Putamen (tissue), 1 donor: ENCODE measurements at places on chromosomes 3 and 15.

DNA sequence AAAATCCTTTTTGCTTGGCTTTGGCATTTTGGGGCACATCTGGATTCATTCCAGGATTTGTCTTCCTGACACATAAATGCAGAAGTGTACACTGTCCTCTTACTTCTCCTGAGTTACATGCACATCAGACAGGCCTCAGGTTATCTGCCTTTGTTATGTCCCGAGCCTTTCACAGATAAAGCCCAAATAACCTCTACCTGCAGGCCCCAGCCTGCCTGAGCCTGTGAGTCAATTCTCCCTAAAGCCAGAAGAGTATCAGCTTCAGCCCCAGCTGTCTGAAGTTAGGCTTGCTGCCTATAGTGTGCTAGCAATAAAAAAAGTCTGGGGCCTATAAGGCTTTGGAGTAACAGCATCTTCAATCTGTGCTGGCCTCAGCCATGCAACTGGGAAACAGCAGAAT lies 17.7 kb upstream of the GSK3B start:
- no peak for DNase-seq

DNA sequence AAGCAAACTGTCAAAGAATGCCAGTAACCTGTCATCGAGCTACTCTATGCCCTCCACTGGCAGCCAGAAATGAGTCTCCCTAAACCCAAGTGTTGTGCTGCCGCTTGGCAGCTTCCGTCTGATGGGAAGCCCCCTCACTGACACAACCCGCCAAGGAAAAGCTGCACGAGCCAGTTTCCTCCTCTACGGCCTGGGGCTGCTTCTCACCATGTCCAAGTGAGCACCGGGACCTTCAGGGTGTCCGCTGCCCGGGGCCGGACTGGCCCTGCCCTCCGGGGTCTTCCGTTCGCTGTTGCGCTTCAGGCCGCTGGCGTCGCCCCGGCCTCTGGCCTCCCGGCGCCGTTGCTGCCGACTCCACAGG lies 490 bp downstream of the TOMM70 start:
- DNase-seq, result no peak

- no peak for DNase-seq
These were observed 15.0 kb downstream of the GRK7 start for GRCh38 chr3:141777957-141778813.

DNA sequence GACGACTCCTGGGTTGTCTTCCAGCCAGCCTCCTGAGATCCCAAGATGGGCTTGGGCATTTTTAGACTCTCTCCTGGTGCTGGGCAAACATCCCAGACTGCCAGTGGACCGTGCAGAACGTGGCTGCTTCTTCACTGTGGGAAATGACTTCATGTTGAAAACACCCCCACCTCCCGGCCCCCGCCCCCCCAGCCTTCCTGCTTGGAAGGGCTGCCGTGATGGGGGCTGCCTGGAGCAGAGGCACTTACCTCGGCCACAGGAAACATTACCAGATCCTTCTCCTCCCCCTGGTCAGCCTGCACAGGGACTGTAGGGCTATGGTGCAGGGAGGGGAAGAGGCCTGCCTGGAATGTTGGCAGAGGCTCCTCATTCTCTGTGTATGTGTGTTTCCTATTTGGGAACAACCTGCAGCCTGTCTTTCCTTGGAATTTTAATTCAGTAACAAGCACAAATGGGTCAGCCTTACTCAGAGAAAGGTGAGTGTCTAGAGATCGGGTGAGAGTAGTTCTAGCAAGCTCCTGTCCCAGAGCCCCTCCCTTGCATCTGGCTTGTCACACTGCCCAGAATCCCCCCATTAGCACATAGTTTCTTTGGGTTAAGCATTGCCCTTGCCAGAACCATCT lies 90.8 kb downstream of the ANP32A start:
- DNase-seq, result no peak

DNA sequence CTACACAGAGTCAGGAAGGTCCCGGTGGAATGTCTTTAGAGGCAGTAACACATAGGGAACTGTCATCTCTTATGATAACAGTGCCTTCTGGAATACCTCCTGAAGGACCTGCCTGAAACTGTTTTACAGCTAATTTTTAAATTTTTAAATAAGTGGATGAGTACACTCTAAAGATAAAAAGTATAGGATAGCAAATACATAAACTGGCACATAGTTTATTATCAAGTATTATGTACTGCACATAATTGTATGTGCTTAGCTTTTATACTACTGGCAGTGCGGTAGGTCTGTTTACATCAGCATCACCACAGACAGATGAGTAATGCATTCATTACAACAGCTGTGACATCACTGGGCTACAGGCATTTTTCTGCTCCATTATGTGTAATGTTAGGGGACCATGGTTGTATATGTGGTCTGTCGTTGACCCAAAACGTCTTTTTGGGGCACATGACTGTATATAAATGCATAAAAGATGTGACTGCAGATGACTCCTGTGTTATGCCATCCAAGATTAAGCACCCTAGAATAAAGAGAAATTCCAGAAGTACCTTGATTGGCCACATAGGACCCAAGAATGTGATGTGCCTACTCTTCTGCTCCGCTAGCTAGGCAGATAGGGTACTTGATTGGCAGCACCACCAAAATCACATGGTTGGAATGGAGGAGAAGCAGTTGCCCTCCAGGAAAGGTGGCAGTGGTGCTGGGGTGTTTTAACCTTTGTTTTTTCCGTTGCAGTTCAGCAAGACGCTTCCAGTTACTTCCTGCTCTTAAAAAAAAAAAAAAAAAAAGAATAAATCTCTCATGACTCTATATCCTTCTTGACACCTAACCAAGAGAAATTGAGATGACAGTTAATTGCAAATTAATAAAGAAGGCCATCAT lies 3.3 kb downstream of the VPS8 start:
- no peak for DNase-seq

GRCh38 chr3:113771993-113772392 lies 25.2 kb downstream of the ATP6V1A start:
- no peak for DNase-seq

DNA sequence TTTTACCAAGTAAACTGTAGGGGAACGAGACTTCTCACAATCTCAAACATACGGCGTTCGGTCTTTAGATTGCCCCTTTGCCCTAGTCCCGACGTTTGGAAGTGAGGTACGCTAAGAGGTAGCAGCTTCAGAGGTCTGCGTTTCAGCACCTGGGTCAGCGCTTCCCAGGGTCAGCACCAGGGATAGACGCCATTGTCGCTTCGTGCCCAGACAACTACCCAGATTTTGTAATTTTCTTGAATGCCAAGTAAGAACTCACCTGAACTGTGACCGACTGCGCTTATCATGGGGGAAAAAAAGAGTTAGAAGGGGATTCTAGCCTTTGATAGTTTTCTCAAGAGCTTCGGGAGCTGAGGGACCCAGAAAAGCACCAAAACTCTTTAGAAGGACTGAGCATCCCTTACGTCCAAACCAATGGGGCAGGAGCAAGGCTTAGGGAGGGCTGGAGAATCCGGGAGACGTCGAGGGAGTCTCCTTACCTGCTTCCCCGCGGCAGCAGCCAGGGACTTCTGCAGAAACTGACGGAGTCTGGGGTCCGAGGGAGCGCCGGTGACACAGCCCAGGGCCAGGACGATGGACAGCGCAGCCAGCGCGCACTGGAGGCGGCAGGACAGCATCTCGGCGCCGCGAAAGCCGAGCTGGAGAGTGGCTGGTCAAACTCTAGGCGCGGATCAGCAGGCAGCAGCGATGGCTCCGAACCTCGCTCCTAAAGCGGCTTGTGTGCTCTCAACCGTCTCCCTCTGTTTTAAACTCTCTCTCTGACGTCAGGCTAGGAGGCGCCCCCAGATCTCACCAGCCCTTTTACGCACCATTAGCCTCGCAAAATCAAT lies at the start of gene SST:
TSS of gene SST (minus strand) at position 720 of the 830 bp plus-strand sequence. CDS start at position 617, 103 bp downstream.
- peak; percentile 7 for DNase-seq

- no peak for DNase-seq
These were observed 859.6 kb downstream of the EPHA3 start for GRCh38 chr3:89966877-89967665.

DNA sequence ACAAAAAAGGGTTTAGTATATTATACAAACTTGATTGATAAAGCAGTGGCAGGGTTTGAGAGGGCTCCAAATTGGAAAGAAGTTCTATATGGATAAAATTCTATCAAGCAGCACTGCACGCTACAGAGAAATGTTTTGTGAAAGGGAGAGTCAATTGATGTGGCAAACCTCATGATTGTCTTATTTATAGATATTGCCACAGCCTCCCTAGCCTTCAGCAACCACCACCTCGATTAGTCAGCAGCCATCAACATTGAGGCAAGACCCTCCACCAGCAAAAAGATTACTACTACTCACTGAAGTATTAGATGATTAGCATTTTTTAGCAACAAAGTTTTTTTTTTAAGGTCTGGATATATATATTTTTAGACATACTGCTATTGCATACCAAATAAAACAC lies 296.7 kb downstream of the CHST2 start:
- no peak for DNase-seq

DNA sequence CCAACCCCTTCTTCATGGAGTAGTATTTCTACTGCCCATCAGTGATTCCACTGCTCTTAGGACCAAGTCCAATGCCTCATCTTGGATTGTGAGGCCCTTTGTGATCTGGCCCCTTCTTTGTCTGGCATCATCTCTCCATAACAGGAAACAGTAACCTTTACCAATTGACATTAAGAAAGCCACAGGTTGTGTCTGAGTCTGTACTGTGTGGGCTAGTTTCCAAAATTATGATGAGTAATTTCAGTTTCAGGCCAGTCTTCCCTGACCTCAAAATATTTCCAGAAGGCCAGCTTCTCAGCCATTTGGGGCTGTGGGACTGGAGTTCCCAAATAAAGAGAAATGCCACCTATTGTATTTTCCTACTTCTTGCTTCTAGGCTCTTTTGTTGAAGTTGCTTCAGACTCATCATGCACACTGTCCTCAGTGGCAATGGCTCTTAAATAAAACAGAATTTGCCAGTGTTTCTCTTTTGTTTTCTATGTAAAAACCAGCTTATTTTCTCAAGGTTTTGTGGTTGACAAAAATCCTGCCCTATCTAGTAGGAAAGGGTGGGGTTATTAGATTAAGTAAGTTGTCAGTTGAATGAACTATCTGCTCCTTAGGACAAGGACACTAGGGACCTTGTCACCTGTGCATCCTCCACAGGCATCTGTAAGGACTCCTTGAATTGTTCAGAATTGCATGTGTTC lies 47.0 kb upstream of the ACKR4 start:
- DNase-seq, result no peak

- no peak for DNase-seq
These were observed 57.4 kb upstream of the TMEM158 start for GRCh38 chr3:45283471-45283870.
